PC-3 (cell line): ENCODE measurements at places on chromosomes 11 and 22. TPM values are rescaled to one million over a fixed set of nuclear protein-coding genes. Genes with fewer than 3 reads are reported as not detected.

Gene TTC28
- 4.1 and 6.3 TPM in 2 replicates for total RNA-seq

Gene OR2D2
- total RNA-seq: 0.11 TPM in 1 of 2 replicates, not detected in the other

Gene TMEM86A
- 1.6 and 2.9 TPM in 2 replicates for total RNA-seq

Gene POU2AF1
- not detected in 2 replicates for total RNA-seq

Gene CHADL
- total RNA-seq: 0.63 and 1.2 TPM in 2 replicates

Gene NPTXR
- total RNA-seq: 2.8 and 3.5 TPM in 2 replicates

Gene NFAM1
- total RNA-seq: 0.11 TPM in 1 of 2 replicates, not detected in the other

Gene SNRPD3
- 175 and 270 TPM in 2 replicates for total RNA-seq

Gene EFCAB6
- 0.07 and 1.2 TPM in 2 replicates for total RNA-seq

Gene TMPRSS4
- total RNA-seq: 1.5 and 1.7 TPM in 2 replicates

Gene GALNT18
- 34.5 and 41.1 TPM in 2 replicates for total RNA-seq

Gene SORL1
- 53.7 and 74.5 TPM in 2 replicates for total RNA-seq

Gene TSSK2
- 0.17 TPM in 1 of 2 replicates, not detected in the other for total RNA-seq

Gene ADAMTS8
- 0.12 TPM in 1 of 2 replicates, not detected in the other for total RNA-seq

Gene ACTN3
- total RNA-seq: not detected in 2 replicates

Gene CLTCL1
- 4.5 and 5.5 TPM in 2 replicates for total RNA-seq

Gene RFPL1
- not detected in 2 replicates for total RNA-seq

Gene OR6M1
- not detected in 2 replicates for total RNA-seq

Gene ZNF214
- total RNA-seq: 0.58 and 1.4 TPM in 2 replicates

Gene RASGRP2
- not detected in 2 replicates for total RNA-seq

Gene ACRV1
- total RNA-seq: not detected in 2 replicates

Gene B3GAT1
- not detected in 2 replicates for total RNA-seq

Gene MMP1
- total RNA-seq: 6.5 and 7.3 TPM in 2 replicates

Gene PKDREJ
- total RNA-seq: not detected in 2 replicates

Gene GNB1L
- total RNA-seq: 27.0 and 28.8 TPM in 2 replicates

Gene LRRC32
- not detected in 2 replicates for total RNA-seq

Gene LGALS1
- total RNA-seq: 1,612 and 2,325 TPM in 2 replicates

Gene GLYATL1
- total RNA-seq: not detected in 2 replicates

Gene HSPB2
- total RNA-seq: not detected in 2 replicates

Gene HEPHL1
- 3.3 and 4.4 TPM in 2 replicates for total RNA-seq

Gene FAT3
- total RNA-seq: not detected in 2 replicates

Gene VSIG10L2
- total RNA-seq: not detected in 2 replicates
